ENCODE measurements at places on chromosomes 1 and 21.

- no peak for DNase-seq
These were observed 7.9 kb downstream of the TCHH start for GRCh38 chr1:152107031-152107983.

- no peak for DNase-seq
These were observed 61.9 kb downstream of the HSPA13 start for GRCh38 chr21:14321042-14321441.

DNA sequence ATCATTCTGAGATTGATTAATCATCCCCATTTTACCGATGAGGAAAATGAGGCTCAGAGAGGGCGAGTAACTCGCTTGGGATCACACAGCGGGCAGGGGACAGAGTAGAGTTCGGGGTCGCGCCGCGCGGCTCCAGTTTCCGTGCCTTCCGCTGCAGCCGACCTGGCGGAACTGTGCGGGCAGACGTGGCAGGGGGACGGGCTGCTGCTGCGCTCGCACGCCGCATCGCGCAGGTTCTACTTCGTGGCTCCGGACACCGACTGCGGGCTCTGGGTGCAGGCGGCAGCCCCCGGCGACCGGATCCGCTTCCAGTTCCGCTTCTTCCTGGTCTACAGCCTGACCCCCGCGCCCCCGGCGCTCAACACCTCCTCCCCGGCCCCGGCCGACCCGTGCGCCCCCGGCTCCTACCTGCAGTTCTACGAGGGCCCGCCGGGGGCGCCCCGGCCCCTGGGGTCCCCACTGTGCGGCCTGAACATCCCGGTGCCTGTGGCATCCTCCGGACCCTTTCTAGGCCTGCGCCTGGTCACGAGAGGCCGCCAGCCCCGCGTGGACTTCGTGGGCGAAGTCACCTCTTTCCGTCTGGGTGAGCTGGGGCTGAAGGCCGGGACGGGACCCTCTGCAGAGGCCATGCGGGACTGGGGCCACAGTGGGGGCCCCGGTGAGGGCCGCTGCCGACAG, 2.3 kb downstream of the LDLRAD2 start:
- DNase-seq = no peak

DNA sequence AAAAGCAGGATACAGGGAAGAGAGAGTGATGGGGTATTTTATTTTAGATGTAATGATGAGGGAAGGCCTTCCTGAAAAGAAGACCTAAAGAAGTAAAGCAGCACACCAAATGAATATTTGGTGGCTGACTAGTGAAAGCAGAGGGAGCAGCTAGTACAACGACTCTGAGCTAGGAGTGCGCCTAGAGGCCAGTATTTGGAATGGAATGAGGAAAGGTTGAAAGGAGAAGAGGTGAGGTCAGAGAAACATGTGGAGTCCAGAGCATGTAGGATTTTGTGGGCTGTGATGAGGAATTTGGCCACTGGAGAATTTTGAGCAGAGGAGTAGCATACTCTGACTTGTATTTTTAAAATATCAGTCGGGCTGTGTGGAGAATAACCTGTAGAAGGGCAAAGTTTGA, 11.8 kb upstream of the RPL5 start:
- DNase-seq = no peak

DNA sequence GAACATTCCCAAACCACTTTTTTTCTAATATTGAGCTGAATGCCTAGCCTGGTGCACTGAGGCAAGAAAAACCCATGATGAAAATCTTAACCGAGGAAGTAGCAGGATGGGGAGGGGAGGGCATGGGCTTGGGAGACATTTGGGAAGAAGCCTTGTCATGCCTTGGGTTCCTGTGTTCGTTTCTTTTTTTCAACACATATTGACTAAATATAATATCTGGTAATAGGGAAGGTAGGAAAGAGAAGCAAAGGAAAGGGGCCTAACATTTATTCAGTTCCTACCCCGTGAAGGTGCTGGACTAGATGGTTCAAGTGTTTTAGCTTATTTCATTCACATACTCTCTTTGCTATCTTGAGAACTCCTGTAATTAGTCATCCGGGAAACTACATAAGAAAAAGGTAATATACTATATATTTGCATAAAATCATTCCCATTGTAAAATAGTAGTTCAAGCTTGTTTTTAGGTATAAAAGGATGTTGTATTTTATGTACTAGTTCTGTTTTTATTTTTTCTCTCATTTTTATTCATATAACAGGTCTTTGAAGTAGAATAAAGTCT, 62.1 kb downstream of the ST3GAL3 start:
- no peak for DNase-seq

DNA sequence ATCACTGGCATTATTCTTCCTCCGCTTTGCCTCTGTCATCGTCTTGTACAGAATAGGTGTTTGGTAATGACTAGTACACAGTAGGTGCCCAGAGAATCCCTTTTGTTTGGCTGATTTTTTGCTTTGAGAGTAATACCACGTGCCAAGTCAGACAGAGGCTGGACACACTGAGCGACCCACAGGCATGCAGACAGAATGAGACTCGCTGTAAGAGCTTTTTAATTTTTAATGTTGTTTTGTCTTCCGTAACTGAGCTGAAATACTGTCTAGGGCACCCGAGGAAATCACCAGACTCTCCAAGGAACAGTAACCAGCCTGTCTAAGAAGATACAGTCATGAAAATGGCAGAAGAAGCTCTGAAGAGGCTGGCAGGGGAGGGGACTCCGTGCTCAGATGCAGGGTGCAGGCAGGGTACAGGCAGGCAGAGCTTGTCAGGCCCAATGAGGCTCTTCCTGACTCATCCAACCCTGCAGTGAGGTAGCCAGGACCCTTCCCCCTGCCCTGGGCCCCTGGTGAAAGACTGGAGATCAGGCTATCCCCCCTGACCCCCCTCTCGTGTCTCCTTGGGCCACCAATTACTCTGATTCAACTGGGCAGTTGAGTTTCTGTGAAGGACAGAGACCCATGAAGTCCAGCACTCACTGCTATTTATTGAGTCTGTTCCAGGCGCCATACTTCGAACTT, 60.1 kb upstream of the ECE1 start:
- DNase-seq = no peak

DNA sequence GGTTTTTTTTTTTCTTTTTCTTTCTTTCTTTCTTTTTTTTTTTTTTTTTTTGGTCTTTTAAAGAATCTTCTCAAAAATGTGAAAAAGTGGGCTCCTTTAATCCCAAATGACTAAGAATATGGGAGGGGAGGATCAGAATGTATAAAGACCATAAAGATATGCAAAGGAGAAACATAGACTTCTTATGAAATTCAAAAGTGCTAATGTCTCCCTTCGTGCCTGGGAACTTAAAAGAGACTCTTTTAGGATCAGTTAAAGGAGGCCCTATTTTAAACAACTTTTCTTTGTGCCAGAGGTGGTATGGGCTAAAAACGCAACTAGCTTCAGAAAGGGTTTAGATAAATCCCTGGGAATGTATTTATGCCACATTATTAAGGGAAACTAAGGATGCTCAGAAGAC, 54.2 kb upstream of the KAZN start:
- DNase-seq = no peak

DNA sequence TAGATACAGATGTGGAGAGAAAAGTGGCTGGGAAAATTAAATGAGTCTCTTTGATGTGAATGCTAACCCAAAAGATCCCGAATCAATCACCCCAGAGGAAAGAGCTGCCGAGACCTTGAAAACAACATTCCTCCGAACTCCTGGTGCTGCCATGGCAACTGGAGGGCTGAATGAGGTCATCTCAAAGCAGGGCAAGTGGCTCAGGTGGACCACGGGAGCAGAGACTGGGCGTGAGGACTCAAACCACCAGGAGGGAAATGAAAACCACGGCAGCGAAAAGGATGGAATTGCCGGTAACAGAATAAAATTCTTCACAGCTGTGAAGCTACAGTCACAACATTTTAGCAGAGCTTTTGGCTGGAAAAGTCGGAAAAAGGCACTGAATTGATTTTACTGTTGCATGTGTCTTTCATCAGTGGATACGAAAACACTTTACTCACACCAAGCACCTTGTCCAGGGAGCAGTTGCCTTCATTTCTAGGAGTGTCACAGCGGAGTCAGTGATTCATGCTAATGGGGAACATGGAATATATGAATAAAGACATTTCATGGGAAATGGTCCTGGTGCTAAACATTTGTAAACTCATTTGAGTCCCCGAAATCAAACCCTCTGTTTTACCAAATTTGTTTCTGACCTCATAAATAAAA, 23.2 kb upstream of the BECN2 start:
- DNase-seq = no peak

- DNase-seq = no peak
These were observed 7.1 kb downstream of the KLF18 start for GRCh38 chr1:44134071-44134920.

GRCh38 chr21:24716281-24716918, 890.9 kb downstream of the MRPL39 start:
- no peak for DNase-seq
